Endothelial cell of umbilical vein (primary cell): ENCODE measurements at places on chromosomes 16 and 17. TPM values are rescaled to one million over a fixed set of nuclear protein-coding genes. Genes with fewer than 3 reads are reported as not detected.

- no peak for DNase-seq
Measured at GRCh38 chr16:85504242-85504641, 108.9 kb upstream of the GSE1 start.

- no peak for DNase-seq
Measured at GRCh38 chr17:53490447-53490968, 332.2 kb upstream of the KIF2B start.

The RPS15A gene
- 1,299 and 1,300 TPM in 2 replicates for total RNA-seq

The KATNB1 gene
- total RNA-seq = 25.9 and 28.6 TPM in 2 replicates

The CA5A gene
- total RNA-seq = not detected in 2 replicates

The BEAN1 gene
- not detected in 2 replicates for total RNA-seq

The CPHXL2 gene
- not detected in 2 replicates for total RNA-seq
